ENCODE measurements at places on chromosomes 16 and 17.

DNA sequence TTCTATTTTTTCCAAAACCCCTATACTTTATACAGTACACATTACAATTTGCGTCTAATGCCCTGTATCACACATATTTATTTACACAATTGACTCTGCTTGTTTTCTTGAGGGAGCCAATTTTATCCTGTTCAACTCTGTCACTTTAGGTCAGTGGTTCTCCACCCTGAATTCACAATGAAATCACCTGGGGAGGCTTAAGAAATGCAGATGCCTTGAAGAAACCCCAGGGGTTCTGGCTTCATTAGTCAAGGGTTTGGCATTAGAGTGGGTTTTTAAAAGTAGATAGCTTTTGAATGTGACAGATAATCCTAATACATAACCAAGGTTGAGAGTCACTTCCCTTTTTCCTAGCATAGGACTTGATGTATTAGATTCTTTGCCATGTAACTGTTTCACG lies 398.6 kb upstream of the ERCC4 start:
- no peak for DNase-seq

- DNase-seq, result no peak
These were observed 1.1 kb downstream of the EXOC3L1 start for GRCh38 chr16:67188798-67189197.

DNA sequence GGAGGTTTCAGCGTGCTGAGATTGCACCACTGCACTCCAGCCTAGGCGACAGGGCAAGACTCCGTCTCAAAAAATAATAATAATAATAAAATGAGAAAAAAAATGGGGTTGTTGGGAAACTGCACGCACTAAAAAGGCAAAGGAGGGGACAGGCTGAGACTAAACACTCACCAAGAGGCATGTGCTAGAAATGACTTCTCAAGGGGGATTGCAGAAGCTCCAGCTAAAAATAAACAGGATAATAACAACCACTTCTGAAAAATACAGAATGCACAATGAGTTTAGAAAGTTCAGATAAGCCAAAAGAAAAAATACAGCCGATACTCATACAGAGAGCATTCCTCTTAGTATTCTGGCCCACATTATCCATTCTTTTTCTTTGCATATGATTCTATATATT lies 15.1 kb upstream of the TIMP2 start:
- DNase-seq, result no peak

DNA sequence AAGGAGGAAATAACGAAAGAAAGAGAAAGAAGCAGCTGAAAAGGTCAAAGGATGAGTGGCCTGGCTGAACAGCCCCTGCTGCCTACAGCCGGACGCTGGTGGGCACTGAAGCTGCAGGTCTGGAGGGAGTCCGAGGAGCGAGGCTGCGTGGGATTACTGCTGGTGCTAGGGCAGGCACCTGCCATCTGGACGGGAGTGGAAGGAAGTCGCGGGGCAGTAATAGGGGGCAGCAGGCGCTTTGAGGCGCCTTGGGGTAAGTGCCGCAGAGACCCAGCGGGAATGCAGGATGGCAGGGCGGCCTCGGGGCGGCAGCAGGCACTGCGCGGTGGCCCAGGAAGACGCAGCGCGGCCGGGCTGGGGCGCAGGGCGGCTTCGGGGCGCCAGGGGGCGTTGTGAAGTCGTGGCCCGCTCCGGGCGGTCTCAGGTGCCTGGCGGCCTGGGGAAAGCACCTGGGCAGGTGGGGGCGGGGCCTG lies 303 bp upstream of the SCNN1G start:
- peak; percentile 33 for DNase-seq

DNA sequence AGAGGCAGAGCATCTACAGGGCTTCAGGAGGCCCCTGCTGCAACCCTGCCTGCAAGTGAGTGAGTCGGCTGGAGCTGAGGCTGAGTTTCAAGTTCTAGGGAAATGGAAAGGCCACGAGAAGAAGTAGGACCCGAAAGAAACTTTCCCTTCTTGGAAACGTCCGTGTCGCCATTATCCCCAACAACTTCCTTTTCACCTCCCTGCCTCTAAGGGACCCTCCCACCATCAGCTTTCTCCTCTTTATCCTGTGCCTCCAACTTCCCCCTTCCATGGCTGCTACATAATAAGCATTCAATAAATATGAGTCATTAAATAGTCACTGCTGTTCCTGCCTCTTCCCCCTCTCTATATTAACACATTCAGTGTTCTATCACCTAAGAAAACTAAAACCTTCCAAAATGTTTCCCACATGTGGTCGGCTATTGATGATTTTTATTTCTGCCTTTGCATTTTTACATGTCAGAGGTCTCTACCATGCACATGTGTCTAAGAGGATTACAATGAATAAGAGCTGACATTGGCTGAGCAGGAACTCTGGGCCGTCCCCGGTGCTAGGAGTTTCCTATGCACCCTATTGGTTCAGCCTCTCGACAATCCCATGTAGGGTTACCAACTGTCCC lies 115.9 kb upstream of the TNRC6C start:
- no peak for DNase-seq

- no peak for DNase-seq
These were observed 26.3 kb downstream of the PMP22 start for GRCh38 chr17:15238676-15239422.

GRCh38 chr17:78172249-78173051 lies 4.1 kb downstream of the SYNGR2 start:
- DNase-seq, result no peak

GRCh38 chr16:57284209-57284951 lies at the start of gene PLLP:
PLLP (minus strand) TSS chr16:57284672; CDS start chr16:57284540, 132 bp downstream.
- no peak for DNase-seq

DNA sequence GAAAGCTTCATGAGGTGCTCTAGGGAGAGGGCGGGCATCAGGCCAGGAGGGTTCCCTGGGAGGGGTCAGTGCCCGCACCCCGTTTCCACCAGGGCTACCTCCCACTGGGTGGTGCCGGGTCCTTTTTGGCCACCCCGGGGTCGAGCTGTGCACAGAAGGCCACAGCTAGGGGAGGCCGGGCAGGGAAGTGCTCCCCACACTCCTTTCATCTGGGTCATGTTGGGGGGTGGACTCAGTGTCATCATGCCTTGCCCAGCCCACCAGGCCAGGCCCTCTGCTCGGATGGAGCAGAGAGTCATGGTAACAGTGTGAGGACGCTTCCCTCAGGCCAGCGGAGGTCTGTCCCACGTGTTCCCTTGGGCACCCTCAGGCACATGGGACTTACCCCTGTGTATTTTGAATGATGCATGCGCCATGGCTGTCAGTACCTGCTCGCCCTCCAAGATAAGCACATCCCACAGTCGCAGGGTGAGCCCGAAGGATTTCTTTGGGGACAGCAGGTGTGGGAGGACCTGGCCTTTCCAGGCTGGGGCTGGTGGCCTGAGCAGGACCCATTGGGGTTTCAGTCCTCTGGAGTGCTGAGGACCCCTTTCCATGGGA lies 46.4 kb downstream of the TNFRSF13B start:
- DNase-seq, result no peak

GRCh38 chr17:69525920-69526841 lies 111.7 kb downstream of the MAP2K6 start:
- DNase-seq, result peak; percentile 48

DNA sequence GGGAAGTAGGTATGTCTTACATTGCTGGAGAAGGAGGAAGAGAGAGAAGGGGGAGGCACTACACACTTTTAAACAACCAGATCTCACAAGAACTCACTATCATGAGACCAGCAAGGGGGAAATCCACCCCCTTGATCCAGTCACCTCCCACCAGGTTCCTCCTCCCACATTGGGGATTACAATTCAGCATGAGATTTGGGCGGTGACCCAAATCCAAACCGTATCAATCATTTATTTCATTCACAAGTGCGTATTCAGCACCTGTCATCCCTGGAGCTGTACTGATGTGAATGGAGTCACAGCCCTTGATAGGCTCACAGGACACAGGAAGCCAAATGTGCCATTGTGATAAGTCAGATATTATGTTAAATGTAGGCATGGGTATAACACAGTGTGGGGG lies 228.3 kb upstream of the HSBP1 start:
- DNase-seq, result no peak

GRCh38 chr16:381012-381788 lies 578 bp downstream of the PGAP6 start:
- DNase-seq, result no peak

GRCh38 chr16:82641336-82641984 lies 14.7 kb downstream of the CDH13 start:
- no peak for DNase-seq

DNA sequence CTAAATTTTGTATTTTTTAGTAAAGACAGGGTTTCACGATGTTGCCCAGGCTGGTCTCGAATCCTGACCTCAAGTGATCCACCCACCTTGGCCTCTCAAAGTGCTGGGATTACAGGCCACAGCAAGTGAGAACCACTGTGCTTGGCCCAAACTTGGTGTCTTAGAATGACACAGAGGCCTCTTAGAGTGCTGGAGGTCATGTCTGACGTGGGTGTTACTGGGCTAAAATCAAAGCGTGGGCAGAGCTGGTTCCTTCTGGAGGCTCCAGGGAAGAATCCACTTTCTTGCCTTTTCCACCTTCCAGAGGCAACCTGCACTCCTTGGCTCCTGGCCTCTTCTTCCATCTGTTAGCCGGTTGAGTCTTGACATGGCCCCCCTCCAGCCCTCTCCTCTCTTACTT lies 53.8 kb downstream of the IRF8 start:
- no peak for DNase-seq

DNA sequence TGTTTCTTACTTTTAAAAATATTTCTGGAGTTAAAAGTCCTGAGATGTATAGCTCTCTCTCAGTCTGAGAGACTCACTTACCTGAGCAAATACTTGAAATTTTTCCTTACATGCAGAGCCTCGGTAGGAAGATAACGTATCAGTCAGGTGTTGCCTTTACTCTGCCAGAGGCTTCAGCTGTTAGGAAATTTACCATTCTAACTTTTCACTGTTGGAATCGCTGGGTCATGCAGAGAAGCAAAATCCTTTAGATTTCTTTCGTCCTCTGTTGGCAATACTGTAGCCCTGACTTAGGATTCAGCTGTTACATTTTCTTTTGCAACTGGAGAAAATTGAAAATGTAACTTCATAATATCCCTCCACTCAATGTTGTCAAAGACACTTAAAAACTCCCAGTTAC lies 20.0 kb upstream of the KCNJ16 start:
- no peak for DNase-seq

GRCh38 chr17:45367216-45367615 lies 50.4 kb upstream of the MAP3K14 start:
- DNase-seq, result no peak

GRCh38 chr16:48462106-48462740 lies 77.0 kb upstream of the SIAH1 start:
- peak; percentile 84 for DNase-seq

DNA sequence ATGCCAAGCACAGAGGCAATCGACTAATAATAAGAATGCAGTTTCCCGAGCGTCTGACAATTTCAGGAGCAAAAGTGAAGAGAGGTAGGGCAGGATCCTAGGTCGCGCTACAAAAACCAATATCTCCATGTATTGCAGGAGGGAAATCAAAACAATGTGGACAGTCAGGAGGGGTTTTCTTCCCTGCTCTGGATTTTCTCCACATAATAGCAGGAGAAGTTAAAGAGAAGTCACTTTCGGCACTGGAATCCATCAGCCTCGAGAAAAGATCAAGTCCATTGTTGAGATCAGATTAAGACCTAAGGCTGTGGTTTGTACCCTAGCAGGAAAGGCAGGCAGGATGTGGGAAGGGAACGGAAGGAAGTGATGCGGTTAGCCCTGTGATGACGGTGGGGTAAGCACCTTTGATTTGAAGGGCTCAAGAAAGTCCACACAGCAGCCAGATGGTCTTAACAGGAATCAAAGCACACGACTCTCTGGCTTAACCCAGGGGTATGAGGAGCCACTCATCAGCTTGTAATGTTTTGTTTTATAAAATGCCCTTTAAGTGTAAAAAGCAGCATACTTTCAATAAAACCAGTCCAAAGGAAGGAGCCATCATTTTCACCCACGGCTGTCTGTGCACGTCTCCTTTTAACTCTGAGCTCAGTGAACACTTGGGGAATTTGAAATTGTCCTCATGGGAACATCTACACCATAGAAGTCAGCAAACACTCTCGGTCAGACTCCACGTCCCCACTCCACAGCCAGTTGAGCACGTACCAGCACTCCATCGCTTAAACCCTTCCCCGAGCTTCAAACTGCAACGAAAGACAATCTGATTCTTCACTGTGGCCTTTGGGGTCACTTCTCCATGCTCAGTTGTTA lies 15.8 kb upstream of the AKTIP start:
- DNase-seq, result no peak

GRCh38 chr16:65668064-65668595 lies 546.3 kb upstream of the CDH11 start:
- no peak for DNase-seq

DNA sequence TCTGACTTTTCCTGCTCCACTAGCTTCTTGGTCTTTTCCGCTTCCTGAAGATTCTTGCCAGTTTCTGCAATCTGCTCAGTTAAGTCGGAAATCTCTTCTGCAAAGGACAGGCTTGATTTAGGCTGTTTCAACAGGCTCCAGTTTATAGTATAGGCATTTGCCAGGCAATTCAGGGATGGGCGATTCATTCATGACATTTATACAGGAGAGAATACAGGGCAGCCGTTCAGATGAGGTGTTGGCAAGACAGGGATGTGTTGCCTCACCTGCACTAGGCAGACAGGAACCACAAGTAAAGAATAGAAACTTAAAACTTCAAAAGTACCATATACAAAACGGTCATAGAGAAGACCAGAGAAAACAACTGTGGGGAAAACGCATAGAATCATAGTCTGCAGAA lies 61.7 kb downstream of the MYH13 start:
- no peak for DNase-seq

DNA sequence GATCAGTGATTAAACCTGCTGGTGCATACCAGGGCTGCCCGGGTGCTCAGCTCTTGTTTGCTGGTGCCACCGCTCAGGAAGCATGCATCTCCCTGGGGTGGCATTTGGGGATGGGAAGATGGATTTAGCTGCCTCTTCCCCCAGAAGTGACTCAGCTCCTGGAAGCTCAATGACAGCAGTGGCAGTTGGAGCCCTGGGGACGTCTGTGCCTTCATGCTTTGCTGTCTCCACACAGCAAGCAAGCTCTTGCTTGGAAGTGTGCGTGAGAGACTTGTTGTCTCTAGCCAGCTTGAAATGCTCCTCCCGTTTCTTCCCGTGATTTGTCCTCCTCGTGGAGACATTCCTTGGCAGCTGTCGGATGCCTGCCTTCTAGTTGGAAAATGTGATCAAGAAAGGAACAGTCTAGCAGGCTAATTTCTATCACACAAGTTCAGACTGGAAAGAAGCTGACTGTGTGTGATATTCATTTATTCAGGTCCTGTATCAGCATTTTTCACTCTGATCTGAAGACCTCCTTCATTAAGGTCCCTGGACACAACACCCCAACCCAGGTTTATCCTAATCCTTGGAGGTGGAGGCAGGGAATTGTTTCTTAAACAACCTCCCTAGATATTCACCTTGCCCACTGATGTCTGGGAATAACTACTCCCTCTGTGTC lies 73.0 kb downstream of the BMERB1 start:
- DNase-seq, result no peak

All from Panc1 (cell line).